WERI-Rb-1 (cell line): ENCODE measurements at places on chromosomes 6 and 20.

DNA sequence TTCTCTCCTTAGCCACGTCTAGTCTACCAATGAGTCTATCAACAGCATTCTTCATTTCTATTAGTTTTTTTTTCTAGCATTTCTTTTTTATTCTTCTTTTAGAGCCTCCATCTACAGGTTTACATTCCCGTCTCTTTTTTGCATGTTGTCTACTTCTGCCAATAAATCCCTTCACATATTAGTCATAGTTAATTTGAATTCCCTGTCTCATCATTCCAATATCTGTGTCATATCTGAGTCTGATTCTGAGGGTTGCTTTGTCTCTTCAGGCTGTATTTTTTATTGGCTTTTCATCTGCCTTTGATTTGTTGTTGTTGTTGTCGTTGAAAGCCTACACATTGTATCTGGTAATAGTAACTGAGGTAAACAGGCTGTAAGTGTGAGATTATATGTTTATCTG, 104.6 kb downstream of the HMGCLL1 start:
- no peak for DNase-seq

DNA sequence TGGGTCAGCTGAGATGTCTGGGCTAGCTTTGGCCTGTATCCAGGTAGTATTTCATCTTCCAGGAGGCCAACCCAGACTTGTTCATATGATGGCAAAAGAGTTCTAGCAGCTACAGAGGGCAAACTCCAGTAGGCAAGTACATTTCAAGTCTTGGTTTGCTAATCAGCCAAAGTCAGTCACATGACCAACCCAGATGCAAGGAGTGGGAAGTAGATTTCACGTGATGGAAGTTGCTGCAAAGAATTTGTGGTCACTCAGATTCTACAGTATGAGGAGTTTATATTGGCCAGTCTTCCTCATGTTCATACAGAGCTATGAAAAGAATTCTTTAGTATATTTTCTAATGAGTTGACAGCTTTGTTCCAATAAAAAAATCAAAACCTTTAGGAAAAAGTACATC, 101.8 kb downstream of the PHACTR1 start:
- no peak for DNase-seq

DNA sequence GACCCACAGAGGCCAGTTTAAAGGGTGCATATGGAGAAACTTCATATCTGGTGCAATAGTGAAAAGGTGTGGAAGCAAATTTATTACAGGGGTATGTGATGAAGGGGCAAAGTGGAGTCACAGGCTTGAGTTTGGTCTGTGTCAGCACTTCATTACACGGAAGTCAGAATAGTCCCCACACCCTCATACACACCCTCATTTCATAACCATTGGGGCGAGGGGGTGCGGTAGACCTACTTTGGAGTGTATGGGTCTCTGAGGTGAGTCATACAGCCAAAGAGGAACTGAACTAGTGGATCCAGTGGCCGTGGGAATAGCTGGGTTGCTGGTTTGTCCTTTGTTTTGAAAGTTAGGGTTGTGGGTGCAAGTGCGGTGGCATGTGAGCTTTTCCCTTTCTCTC, 3.3 kb downstream of the TM9SF4 start:
- no peak for DNase-seq

- no peak for DNase-seq
Measured at GRCh38 chr20:50601511-50602431, 89.6 kb downstream of the RIPOR3 start.

DNA sequence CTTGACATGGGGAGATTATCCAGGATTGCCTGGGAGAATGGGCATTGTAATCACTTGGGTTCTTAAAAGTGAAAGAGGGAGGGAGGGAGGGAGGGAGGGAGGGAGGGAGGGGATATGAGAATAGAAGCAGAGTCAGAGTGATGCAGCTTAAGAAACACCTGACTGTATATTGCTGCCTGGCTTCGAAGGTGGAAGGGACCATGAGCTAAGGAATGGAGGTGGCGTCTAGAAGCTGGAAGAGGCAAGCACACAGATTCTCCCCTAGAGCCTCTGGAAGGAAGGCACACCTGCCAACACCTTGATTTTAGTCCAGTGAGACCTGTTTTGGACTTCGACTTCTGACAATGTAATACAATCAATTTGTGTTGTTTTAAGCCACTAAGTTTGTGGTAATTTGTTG, 78.4 kb downstream of the PRL start:
- DNase-seq = peak; percentile 46

DNA sequence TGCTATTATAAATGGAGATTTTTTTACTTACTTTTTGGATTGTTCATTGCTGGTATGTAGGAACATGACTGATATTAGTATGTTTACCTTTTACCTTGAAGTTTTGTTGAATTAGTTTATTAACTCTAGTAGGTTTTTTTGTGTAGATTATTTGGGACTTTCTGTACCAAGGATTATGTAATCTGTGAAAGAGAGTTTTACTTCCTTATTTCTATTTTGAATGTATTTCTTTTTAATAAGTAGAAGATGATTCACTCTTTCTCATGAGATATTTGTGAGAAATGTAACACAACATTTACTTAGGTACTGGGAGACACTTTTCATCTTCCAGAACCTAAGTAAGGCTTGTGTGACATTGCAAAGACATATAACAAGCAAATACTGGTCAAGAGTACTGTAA, 473.9 kb upstream of the HS3ST5 start:
- no peak for DNase-seq

DNA sequence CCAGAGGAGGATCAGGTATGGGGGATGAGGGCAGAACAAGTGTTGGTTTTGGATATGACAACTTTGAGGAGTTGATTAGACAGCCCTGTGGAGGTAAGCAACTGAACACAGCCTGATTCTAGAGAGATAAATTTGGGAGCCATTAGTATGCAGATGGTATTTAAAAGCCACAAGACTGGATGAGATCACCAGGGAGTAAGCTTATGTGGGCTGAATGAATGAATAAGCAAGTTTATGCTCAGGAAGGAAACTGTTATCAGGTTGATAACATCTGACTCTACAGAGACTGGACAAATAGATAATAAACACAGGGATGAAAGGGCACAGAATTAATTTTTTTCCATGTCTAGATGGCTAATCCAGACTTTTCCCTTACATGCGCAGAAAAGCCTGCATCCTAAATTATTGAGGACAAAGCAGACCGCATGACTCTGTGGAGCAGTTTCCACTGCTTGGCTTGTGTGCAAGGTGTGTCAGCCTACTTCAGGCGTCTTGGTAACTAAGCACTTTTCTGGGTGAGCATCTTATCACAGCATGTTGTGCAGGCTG, 150.6 kb downstream of the GJA10 start:
- no peak for DNase-seq

DNA sequence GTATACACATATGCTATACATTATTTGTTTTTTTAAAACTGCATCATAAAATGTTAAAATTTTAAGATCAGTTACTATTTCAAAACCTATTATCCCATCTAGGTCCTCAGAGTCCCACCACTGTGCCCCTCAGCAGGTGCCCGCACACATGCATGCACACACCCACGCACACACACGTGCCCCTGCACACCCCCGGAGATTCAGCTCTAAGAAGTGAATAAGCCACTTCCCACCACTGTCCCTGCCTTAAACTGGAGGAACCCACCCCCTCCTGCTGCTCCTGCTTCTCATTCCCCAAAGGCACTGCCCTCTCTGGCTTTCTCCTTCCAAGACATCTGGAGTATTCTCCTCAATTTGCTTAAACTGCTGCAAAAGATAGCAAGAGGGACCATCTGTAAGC, 5.4 kb upstream of the FAM210B start:
- no peak for DNase-seq

- no peak for DNase-seq
Measured at GRCh38 chr6:18240230-18240629, 24.1 kb downstream of the DEK start.

DNA sequence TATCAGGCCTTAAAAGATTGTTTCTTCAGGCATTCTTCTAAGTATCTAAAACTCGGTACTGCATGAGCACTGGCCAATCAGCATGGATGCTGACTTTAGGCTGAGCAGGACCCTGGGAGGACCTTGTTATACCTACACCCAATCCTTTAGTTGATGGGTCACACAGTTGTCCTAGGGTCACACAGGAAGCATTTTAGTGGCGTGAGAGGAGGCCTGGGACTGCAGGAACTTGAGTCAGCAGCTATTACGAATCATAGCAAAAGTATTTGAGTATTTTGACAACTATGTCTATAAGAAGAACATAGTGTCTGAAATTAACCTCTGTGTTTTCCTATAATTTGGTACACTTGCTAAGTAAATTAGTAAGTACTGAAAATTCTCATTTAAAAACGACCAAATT, 741.4 kb downstream of the HACE1 start:
- no peak for DNase-seq

DNA sequence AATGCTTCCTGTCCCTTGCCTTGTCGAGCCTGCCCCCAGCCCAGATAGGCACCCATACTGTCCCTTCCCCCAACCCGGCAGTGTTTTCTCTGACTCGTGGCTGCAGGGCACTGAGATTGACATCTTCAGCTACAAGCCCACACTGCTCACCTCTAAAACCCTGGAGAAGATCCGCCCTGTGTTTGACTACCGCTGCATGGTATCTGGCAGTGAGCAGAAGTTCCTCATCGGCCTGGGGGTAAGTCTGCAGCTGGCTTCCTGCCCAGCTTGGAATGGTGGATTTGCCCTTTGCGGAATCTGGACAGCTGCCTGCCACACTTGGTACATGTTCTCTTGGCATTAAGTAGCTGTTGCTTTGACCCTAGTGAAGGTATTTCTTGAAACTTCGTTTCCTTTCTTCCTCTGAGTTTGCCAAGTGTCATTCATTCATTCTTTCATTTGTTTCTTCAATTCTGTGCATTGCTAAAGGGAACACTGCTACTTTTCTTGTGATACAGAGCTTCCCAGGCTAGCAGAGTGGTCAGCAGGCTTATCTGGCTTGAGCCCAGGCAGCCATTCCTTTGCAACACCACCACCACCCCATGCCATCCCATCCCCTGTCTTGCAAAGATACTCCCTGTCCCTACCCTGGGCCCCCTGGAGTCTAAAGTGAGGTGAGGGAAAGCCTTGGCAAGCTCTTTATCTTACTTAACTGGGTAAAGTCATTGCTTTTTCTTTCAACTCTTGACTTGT, 26.2 kb downstream of the CCDC167 start:
- no peak for DNase-seq

DNA sequence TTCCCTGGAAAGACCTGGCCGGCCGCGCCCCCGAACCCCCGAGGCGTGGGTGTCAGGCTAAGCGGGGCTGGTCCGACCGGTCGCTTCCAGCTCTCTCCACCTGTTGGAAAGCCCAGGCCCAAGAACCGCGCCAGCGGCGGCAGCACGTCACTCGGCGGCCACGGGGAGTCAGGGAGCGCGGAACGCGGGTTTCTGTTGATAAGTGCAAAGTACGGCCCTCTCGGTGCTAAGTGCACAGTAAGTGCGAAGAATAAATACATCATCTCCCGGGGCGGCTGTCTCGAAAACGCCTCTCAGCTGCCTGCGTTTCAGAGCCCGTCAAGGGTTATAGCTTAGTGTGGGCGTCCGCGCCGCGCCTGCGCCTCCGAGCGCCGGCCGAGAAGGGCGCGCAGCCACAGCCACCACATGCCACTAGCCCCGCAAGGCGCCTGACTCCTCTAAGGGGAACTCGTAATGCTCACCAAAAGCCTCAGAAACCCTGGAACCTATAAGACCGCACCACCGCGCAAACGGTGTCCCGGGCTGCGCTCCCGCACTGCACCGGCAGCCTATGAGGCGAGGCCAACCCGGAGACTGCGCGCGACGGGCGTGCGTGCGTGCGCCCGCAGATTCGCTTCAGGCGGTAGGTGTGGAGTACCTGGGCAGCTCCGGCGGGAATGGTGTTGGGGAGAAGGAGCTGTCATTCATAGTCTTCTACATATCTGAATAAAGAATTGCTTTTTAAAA, 9.2 kb upstream of the TBX18 start:
- DNase-seq = peak; percentile 62

DNA sequence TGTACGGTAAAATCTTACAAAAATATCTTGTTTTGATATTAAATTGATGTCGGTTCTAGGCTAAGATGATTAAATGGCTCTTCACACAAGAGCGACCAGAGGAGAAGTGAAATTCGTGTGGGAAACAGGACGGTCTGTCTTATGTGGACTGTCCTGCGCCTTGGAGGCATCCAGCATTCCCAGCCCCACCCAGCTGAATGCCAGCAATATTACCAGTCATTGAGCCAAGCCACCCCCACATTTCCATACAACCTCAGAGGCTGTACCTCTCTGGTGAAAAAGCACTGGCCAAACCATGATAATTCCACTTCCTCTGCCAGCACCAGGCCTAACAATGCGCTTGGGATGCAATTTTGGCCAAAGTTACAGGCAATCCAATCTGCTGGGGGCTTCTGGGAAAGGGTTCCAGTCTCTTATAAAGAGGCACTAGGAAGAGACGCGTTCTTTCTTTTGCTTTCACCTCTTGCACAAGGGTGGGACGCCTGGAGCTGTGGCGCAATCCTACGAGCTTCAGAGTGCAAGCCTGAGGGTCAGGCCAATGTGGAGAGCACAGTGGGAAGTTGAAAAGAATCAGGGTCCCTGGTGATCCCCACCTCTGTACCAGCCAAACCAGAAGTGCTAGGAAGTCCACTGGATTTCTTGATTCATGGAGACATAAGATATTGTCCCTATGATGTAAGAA, 213.1 kb downstream of the PREX1 start:
- no peak for DNase-seq

GRCh38 chr20:63568170-63568981, 5.7 kb downstream of the HELZ2 start:
- no peak for DNase-seq

DNA sequence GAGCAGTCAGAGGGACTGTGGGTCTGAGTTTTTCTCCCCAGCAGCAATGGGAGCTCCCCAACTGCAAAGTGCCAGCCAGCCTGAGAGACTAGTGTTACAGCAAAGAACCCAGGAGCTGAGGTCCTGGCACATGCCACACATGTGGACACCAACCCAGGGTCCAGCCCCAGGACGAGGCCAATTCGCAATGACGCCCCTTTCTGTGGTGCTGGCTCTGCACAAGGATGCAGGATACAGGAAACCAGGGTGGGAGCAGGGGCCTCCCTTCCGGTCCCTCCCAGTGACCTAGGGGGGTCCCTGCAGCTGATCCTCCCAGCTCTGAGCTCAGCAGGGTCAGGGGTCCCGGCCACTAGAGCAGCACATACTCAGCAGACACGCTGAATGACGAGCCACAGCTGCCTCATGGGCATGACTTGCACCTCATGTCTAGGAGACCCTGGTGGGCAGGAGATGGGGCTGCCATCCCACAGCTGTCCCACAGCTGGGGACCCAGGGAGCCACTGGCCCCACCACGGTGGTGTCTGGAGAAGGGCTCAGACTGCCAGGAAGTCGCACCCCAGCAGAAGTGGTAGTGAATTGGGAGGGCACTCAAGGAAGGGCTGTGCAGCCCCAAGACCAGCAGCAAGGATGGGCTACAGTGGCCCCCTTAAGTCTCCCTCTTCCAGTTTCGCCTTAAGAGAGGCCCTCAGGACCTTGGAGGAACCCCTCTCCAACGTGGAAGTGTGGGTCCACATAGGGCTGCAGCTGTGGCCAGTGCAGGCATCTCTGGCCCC, 3.6 kb downstream of the ARFRP1 start:
- no peak for DNase-seq
